ENCODE measurements at places on chromosomes 7 and 10. TPM values are rescaled to one million over a fixed set of nuclear protein-coding genes. Genes with fewer than 3 reads are reported as not detected.

The NKX2-3 gene
- total RNA-seq = not detected

The PDK4 gene
- 65.5 TPM for total RNA-seq

The KCP gene
- 0.45 TPM for total RNA-seq

The C10orf71 gene
- total RNA-seq = 0.82 TPM

DNA sequence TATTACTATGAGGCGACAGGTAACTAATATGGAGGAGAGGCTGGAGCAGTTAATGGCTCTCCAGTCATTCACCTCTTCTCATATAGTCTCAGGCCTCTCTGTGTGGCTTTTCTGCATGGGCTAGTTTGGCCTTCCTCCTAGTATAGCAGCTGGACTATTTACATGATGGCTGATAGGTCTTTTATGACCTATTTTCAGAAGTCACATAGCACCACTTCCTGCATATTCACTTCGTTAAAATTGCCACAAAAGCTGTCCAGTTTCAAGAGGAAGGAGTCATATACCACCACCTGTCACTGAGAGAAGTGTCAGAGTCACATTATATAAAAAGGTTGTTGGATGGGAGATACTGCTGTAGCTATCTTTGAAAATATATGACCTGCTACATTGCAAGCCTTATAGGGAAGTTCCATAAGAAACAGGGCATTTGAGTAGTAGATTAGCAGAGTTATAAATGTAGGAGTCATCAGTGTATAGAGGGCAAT, 8.0 kb upstream of the DMTF1 start:
- no peaks in the 10 kb centered on the region for H3K36me3 ChIP-seq
- no peak overlapping the region for H3K4me3 ChIP-seq
- H3K4me1 ChIP-seq = no peaks in the 10 kb centered on the region
- DNase-seq = no peak
- no peaks in the 10 kb centered on the region for H3K27me3 ChIP-seq

- H3K27ac ChIP-seq = no peak overlapping the region
- no peaks in the 10 kb centered on the region for H3K4me1 ChIP-seq
- no peak overlapping the region for H3K4me3 ChIP-seq
Observed at GRCh38 chr10:86461963-86462804, 59.4 kb downstream of the WAPL start.

DNA sequence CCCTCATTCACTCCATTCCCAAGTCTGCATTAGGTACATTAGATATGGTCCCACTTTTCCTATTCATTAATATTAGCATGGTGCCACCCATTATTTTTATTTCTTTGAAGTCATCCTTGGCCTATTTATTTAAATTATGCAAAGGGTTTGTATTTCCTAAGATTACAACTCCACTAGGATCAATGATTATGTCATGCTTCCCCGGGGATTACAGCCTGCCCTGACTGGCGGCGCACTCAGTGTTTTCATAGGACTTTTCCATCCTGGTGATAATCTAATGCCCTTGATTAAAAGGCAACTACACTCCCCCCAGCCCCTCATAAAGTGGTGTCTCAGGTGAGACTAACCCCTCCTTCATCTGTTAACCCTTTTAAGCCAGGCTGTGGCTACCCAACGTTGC, 187.2 kb downstream of the POU6F2 start:
- H3K27ac ChIP-seq = no peak overlapping the region
- no peaks in the 10 kb centered on the region for H3K27me3 ChIP-seq
- no peaks in the 10 kb centered on the region for H3K4me1 ChIP-seq
- DNase-seq = no peak
- H3K4me3 ChIP-seq = no peak overlapping the region
- H3K36me3 ChIP-seq = no peaks in the 10 kb centered on the region

DNA sequence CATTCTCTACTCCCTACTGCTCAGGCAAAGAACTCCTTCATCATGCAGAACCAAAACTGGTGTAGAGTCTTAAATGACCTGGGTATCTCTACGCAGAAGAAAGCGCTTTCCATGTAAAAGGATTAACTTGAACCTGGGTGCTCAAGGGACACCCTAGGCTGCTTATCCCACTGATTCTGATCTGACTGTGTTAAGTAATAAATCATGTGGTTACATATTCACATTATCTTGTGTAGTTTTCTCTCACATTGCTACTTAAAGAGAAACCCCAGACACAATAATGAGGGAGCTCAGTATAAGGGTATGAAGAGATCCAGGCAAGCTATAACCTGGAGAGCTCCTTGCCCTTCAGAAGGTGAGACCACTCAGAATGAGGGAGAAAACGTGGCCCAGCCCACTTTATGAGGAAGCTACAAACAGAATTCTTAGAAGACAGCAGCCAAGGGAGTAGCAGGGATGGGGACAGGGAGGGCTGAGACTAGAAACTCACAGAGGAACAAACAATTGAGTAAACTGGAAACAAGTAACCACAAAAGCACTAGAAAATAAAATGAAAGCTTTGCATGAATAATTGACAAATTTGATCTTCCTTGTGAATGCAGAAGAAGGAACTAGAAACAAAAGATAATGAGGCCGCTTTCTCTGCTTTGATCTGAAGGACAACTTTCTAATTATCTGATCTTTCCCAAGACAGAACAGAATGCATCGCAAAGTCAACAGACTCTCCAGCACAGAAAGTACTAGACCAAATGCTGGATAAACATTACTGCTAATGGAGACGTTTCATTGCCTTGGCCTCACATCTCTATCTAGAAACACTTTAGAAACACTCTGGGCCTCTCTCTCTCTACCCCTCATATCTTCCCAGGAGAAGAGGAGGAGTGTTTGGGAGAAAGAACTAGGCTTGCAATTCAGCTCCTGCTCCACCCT, 76.1 kb downstream of the LRRC17 start:
- peak; percentile 43 for DNase-seq
- H3K36me3 ChIP-seq = no peaks in the 10 kb centered on the region
- H3K4me1 ChIP-seq = peaks cover 12% of the 10 kb centered on the region
- H3K4me3 ChIP-seq = no peak overlapping the region
- H3K27me3 ChIP-seq = no peaks in the 10 kb centered on the region

Data from prostate gland (tissue), 2 donors.